Foreskin keratinocyte (primary cell): ENCODE measurements at places on chromosomes 5 and 9.

DNA sequence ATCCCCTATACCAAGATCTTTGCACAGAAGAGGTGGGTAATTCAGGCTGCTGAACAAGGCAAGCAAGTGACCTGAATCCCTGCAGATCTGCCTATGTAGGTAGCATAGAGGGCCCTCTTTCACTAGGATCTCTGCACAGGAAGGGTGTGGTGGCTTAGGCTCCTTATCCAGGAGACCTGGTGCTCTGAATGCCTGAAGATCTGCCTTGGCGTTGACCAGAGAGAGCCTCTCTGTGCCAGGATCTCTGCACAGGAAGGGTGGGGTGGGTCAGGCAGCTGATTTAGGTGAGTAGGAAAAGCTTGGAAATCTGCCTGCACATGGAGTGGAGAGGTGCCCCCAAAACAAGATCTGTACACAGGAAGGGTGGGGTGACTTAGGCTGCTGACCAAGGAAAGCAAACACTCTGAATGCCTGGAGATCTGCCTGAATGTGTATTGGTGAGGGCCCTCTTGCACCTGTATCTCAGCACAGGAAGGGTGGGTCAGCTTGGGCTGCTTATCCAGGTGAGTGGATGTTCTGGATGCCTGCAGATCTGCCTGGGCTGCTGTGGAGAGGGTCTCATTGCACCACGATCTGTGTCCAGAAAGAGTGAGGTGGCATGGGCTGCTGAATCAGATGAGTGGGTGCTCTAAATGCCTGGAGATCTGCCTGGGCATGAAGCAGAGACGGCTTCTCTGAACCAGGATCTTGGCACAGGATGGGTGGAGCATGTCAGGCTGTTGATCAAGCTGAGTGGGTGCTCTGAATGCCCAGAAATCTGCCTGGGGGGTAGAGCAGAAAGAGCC is 365.9 kb downstream of the DMAC1 start:
- peak; percentile 42 for DNase-seq

DNA sequence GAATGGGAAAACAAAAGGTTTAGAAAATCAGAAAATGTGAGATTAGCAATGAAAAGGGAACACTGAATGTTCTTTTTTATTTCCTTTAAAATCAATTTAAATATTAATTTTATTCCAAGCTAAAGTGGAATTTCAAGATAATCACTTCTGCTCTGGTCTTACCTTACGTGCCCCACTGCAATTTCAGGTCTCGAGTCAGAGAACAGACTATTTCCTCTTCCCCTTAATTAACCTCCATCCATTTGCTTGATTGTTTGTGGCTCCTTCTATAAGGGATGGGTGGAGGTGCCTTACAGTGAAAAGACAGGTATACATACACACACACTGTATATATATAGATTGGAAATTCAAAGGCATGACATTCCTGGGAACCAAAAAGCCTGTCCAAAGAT is 137.1 kb downstream of the SUSD1 start:
- no peak for DNase-seq

GRCh38 chr9:19926774-19927173 is 137.9 kb upstream of the SLC24A2 start:
- no peak for DNase-seq

DNA sequence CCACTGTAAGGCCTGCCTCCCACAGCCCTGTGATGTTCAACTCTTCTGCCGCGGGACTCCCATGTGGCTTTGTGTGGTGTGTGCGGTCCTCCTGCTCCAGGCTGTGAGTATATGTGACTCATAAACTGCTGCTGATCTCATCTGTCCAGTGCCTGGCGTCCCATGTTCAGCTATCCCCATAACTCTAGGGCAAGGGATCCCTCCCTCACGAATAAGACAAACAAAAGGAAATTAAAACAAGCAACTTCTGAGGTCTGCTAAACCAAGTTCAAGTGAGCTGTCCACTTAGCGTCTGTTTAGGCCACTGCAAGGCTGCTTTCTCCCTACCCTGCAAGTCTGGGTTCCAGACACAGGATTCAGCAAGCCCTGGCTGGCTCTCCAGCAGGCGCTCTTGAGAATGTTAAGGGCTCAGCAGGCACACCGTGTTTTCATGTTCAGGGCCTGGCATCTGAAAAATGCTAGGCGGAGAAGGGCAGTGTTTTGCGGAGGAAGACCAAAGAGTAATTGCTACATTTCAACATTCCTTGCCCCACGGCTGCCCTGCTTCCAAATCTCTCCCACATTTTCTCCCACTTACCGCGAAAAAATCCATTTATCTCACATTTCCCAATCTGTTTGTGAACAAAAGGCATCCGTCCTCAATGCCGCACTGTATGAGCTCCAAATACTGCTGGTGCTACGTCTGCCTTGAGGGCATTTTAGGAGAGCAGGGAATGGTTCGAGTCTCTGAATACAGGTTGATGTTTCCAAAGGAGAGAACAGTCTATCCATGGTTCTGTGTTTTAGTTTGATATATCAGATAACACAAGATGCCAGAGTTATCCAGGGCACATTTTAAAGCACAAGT is 280.2 kb downstream of the SEMA5A start:
- peak; percentile 76 for DNase-seq

DNA sequence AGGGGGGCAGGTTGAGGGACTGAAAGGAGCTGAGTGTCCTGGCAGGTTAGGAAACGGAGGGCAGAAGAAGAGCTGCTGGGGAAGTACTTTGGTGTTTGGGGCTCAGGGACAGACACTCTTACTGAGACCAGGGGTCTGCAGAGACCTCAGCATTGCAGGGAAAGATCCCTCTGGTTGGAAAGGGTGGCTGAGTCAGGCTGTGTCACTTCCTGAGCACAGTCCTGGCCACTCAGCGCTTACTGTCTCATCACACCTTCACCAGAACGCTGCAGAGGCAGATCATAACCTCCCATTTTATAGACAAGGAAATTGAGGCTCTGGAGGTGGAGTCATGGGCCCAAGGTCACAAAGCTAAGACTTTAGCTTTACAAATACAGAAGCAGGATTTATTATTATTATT is 54.3 kb downstream of the LMX1B start:
- DNase-seq, result peak; percentile 18

DNA sequence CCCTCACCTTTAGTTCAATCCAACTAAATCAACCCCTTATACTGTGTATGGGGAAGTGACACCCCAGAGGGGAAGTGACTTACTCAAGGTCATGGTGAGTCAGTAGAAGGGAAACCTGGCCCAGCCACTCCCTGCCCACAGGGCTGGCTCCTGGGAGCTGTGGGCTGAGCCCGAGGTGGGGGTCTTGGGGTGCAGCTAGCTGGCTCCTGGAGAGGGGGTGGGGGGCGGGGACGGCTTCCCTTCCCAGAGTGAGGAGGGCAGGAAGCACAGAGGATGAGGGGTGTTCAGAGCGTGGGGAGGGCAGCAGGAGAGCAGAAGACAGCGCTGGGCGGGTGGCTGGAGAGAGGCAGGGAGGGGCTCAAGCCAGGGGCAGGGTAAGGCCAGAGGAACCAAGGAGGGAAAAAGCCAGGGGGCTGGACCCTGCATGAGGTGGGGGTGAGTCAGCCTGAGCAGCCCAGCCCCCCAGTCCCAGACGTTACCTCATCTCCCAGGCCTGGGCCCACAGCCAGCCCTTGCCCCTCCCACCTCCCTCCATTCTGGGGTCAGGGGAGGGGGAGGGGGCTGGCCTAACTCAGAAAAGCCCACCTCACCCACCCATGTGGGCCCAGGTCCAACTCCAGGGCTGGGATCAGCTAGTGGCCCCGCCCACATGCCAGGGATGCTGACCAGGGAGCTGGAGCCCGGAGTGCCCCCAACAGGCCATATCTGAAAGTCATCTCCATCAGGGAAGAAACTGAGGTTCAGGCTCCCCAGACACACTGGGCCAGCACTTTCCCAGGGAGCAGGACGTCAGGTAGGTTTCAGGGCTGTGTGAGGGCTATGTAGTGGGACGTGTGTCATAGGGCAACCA is 2.8 kb downstream of the PDLIM7 start:
- peak; percentile 82 for DNase-seq

DNA sequence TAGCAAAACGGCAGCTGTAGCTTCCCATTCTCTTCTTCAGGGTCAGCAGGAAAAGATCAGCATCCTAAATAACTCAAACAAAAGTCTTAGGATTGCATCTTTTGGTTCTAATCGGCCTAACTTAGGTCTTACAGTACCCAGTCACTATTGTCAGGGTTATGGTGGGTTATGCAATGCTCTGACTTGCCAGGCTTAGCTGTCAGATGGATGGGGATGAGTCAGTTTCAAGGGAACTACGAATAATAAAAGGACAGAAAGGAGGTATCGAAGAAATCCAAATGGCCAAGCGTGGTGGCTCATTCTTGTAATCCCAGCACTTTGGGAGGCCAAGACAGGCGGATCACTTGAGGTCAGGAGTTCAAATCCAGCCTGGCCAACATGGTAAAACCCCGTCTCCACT is 46.5 kb downstream of the PPP1R2B start:
- peak; percentile 1 for DNase-seq

DNA sequence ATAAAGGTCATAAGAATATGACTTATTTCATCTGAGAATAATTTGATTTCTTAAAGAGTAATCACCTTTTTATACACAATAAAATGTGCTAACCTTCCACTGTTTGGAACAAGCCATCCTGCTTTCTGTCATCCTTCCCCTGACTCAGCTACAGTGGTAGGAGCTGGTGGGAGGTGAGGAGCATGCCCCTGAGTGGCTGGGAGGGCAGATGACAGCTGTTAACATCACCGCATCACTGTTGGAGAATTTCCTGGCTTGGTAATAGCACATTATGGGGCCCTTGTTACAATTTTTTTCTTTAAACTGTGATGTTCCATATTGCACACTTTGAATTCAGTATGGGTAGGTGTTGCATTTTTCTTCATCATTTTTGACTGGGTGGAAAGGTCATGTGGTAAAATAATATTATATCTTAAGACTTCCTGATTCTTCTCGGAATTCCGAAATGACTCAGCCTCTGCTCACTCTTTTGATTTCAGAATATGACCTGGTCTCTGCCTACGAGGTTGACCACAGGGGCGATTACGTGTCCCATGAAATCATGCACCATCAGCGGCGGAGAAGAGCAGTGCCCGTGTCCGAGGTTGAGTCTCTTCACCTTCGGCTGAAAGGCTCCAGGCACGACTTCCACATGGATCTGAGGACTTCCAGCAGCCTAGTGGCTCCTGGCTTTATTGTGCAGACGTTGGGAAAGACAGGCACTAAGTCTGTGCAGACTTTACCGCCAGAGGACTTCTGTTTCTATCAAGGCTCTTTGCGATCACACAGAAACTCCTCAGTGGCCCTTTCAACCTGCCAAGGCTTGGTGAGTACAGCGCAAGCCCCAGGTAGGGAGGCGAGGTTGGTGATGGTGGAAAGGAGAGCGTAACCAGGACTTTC is 5.8 kb downstream of the ADAMTS16 start:
- DNase-seq, result no peak

GRCh38 chr5:172897481-172898217 is 61.6 kb upstream of the RPL26L1 start:
- peak; percentile 51 for DNase-seq
